Activated CD4-positive, alpha-beta T cell treated with anti-CD3 and anti-CD28 coated beads, Interleukin-2, Interleukin-6, amounts not matched to agents 100 ng/mL and 50 ng/mL, durations not matched to agents 16 hours and 8 hours (primary cell): ENCODE measurements at places on chromosomes 13 and 19.
A peak's percentile ranks its signal among the peaks of the same experiment; 100 is the strongest.

GRCh38 chr13:44815623-44816022 is 173.6 kb downstream of the NUFIP1 start:
- peak; percentile 70 for DNase-seq

DNA sequence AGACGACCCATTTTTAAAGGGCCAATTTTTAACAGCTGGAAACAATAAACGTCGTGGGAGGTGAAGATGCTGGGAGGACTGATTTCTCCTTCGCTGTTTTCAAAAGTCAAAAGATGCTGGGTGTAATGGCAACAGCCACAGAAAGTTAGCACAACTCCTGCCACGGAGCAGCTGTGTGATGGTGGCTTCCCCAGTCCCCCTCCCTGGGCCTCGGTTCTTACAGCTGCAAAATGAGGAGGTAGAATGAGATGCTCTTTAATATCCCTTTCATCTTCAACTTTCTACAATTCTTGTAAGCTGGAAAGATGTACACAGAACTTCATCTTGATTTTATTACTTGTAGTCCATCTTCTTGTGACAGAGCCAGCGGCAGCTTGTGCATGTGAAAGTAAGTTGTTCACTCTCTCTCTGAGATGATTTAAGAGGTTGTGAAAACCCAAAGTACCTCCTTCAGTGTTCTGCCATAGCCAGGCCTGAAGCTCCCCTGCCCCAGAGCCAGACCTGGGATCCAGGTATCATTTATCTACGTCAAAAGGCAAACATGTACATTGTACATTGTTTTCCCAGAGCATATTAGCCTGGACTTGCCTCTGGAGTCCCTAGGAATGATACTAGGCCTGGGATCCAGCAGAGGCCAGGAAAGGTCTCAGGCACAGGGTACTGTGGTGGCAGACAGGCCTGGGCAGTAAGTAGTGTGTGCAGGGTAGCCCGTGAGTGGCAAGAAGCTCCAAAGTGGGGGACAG is 3.4 kb upstream of the UBE2L5 start:
- DNase-seq: no peak

- peak; percentile 64 for DNase-seq
Measured at GRCh38 chr19:57099199-57099661, 20.6 kb upstream of the USP29 start.

DNA sequence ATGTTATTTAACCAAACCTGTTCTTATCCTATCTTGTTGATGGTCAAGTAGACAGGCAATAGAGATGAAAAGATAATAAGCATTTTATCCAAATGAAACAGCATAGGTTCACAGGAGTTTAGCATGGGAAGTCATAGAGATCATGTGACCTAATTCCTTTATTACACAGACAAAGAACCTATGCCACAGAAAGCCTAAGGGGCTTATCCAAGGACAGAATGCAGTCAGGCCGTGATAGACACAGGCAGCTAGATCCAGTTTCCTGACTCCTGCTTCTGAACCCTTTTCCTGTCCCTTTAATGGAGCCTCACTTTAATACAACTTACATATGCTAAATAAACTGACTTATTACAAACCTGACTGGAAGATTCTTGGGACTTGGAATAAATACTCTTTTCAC is 532.1 kb downstream of the IRS2 start:
- no peak for DNase-seq

- no peak for DNase-seq
Measured at GRCh38 chr19:28884786-28885476, 328.0 kb downstream of the UQCRFS1 start.

- no peak for DNase-seq
Measured at GRCh38 chr13:85140192-85140591, 659.0 kb downstream of the SLITRK6 start.
